ENCODE measurements at places on chromosomes 4 and X.

GRCh38 chr4:169225812-169226211 is 44.9 kb downstream of the SH3RF1 start:
- no peak for DNase-seq

GRCh38 chr4:176794651-176795050 is 1.9 kb upstream of the VEGFC start:
- DNase-seq, result no peak

- peak; percentile 31 for DNase-seq
Observed at GRCh38 chr4:101790521-101791181, at the start of gene BANK1. TSS of gene BANK1 (plus strand) at chr4:101790730. CDS start at chr4:101790881, 151 bp downstream.

- DNase-seq, result peak; percentile 55
Observed at GRCh38 chr4:67327245-67328017, 217.9 kb downstream of the CENPC start.

DNA sequence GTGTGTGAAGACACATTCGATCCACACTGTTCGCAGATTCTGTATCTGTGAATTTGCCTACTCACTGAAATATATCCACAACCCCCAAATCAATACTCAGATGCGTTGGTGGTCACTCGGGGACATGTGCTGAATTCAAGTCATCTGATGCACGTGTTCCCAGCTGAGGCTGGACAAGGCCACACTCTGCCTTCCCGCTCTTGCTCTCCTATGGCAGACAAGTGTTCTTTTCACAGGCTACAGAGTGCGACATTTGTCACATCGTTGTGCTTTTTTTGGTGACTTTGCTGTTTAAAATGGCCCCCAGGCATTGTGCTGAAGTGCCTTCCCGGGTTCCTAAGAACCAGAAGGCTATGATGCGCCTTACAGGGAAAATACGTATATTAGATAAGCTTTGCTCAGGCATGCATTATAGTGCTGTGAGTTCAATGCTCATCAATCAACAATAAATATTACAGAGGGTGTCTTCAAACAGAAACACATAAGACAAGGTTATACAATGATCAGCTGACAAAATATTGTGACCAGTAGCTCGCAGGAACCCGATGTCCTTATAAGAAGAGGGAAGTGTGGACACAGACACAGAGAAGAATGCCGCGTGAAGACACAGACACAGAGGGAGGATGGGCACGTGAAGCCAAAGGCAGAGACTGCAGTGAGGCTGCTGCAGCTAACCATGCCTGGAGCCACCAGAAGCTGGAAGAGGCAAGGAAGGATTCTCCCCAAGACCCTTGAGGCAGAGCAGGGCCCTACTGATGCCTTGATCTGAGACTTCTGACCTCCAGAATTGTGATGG is 42.0 kb downstream of the IRF2 start:
- DNase-seq, result no peak

- no peak for DNase-seq
Observed at GRCh38 chr4:86366920-86367319, 7.1 kb upstream of the MAPK10 start.

DNA sequence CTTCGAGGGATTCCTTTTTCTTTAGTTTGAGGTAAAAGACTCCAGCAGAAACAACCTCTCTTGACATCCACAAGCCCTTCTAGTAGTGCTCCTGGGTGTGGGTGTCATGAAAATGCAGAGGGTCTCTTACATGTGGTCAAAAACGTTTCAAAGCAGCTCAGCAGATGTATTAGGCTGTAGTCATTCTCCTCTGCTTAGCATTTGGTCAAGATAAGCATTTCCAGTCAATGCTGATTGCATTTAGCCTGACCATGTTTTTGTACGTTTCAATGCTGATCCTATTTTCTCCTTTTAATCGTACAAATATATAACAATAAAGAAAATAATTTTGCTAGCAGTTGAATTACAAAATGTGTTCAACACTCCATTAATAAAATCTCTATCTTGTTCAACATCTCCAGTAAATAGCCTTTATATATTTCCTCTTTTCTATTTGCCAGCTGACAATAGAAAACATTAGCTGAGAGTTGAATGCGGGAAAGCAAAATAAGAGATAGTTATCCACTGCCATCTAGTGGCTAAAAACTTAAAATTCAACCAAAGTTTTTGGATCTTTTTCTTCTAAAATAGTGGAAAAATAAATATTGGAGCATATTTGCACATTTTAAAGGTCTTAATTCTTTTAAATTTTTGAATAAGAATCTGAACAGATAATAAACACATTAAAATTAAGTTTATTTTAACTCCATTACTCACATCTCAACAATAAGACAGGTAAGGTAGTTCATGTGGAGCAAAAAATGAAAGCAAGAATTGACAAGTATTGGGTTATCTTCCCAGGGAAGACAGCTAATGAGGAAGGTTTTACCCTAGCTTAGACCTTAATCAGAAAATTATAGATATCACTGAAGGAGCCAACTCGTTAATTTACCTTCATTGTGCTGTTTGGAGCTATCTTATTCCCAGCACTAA is 15.2 kb upstream of the PACRGL start:
- peak; percentile 19 for DNase-seq

DNA sequence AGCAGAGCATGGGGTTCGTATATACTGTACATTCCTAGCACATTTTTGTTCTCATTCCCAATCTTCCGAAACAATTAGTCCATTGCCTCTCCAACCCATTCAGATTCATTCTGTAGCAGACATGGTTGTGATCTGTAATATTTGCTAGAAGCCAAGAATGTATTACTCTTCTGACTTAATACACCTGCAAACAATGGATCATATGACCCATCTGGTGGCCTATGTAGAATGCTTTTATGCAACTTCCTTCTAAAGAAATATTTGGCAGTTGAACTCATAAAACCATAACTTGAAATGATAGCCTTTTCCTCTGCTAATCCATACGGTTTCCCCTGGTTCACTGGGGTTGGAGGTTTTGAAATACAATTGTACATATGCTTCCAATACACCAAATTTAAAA is 32.8 kb upstream of the SGMS2 start:
- DNase-seq, result no peak

DNA sequence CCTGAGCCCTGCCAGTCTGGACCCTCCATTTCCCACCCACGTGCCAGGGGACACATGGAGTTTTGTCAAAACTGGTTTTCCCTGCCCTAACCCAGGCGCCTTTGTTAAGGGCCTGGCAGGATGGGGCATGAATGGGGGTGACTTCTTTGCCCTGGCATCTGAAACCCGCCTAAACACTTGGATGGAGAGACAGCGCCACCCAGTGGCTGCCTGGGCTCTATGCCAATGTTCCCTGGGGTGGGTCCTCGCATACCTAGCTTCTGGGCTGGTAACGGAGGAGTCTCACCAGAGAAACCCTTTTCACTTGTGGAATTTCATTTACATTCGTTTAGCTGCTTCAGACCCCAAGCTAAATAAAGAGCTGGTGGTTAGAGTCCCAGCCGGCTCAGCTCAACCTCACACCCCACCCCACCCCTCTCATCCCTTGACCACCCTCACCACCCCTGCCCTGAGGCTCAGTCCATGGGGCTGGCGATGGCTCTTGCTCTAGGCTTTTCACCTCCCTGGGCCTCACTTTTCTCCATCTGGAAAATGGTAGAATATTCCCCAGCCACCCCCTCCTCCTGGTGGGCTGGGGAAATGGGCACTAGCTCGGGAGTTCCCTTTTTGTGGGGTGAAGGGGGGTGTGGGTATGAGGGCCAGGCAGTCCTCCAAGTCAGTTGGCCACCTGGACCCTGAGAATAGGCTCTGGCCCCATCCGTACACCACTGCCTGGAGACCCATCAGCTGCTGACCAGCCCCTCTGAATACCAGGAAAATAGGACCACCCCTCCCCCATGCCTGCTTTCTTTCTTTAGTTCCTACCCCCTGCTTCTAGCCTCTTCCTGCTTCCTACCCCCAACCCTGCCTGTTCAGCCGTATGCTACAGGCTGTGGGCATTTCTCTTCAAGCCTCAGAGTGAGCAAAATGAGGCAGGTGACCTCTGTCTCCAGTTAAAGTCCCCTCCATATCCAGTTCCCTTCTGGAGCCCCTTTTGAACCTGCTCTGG is 57.1 kb upstream of the PJA1 start:
- DNase-seq, result peak; percentile 71

DNA sequence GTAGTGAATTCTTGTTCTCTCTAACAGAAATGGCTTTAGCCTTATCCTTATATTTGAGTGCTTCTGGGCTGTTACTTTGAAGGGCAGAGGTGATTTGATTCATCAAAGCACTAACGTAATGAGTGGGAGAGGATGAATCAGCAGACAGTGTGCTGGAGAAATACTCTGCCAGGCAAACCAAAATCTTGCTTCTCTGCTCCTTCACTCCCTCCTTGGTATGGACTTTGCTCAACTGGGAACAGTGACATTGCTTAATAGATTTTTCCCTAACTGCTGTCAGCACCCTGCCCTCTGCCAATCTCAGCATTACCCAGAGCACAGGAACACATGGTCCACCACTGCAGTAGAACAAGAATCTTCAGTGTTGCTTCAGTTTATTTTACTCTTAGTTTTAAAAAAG is 56.0 kb downstream of the PDLIM5 start:
- no peak for DNase-seq

DNA sequence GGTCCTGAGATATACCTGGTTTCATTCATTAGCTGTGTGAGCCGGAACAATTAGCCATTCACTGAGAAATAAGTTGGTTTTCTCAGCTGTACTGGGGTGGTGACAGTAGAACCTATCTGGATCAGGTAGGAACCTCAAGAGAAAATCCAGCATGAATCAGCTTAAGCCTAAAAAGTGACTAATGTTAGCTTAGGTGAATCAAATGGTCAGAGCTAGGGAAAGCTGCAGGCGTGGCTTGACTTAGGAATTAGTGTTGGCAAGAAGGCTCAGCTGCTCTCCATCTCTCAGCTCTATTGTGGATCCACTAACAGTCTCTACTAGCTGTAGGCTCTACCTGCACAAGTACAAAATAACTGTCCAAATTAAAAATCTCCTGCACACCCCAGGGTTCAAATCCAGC is 1025.5 kb downstream of the RAB28 start:
- DNase-seq, result no peak

- no peak for DNase-seq
Observed at GRCh38 chrX:148609515-148610327, 109.3 kb downstream of the AFF2 start.

DNA sequence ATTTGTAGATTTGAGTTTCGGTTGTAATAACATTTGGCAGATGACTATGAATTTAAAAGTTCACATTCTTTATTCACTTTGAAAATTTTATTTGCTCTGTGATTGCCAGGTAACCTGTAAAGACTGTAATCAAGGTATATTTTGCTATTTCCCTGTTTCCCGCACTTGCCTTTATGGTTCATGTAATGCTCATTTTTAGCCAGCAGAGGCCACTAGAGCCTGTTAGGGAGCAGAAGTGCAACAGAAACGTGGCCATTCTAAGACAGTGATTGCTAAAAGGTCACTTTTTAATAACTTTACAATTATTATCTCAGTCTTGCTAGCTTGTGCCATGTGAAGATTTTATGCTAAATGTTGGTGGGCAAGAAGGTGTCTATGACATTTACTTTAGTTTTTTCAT is 12.4 kb downstream of the YIPF6 start:
- peak; percentile 53 for DNase-seq

DNA sequence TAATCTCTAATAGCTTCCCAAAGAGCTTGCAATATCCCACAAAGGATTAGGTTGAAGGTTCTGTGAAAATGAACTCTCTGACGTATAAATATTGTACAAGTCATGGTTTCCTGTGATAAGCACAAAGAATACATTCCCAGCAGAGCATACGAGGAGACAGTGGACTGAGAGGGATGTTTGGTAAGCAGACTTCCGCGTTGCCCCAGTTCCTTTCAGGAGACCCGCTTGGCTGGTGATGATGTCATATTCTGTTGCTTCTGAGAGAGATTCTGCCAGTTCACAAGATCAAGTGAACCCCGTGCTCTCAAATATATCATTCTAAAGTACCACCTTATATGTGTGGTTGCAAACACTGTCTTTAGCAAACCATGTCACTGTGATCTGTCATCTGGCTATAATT is 323.9 kb upstream of the CASK start:
- DNase-seq, result no peak

DNA sequence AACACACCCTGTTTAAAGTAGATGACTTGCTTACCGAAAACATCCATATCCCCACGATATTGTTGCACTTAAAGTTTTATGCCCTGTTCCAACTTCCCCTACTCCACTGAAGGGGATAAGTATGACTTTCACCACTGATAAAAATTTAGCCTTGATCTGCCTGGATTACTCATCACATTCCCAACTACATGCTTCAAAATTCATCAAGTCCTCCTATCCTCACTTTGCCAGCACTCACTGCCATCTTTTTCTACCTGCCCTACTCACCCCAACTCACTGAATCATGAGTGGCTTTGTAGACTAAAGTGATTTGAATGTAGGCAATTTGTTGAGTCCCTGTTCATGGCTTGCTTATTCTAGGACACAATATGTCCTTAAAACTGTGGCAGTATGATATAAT is 12.2 kb upstream of the GPRIN3 start:
- no peak for DNase-seq

GRCh38 chr4:170884969-170885570 is 795.3 kb upstream of the AADAT start:
- no peak for DNase-seq

DNA sequence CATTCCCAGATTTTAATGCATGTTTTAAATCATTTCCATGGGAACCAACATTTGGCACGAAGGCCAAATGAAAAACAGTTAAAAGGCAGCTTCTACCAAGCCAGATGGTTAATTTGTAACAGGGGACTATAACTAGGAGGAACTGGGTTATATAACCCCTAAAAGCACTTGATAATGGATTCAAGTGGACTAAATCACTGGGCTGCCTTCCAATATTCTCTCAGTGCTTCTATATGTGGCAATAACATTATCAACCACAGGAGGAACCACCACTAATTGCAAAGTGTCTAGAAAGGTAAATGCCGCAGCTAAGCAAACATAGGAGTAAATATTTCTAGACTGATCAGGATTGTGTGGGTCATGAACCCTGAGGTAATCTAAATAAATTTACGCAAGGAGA is 391.5 kb downstream of the UBE2NL start:
- DNase-seq, result no peak

DNA sequence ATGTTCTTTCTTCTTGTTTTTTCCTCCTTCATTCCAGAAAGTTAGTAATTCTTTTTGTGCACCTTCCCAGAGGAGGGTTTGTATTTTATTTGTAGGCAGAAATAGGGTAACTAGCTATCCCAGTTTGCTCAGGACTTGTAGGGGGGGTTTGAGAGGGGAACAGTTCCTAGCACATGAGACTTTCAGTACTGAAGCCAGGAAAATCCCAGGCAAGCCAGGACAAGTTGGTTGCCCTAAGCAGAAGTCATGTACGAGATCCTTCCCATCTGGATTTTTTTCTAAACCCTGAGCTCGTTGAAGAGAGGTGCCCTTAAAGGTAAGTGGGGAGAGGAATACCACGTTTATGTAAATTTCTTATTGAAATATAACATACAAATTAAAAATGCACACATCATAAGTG is 15.6 kb upstream of the TAB3 start:
- DNase-seq, result no peak

- peak; percentile 31 for DNase-seq
Observed at GRCh38 chr4:186104114-186104889, at the start of gene FAM149A. TSS of gene FAM149A (plus strand) at chr4:186104704.

DNA sequence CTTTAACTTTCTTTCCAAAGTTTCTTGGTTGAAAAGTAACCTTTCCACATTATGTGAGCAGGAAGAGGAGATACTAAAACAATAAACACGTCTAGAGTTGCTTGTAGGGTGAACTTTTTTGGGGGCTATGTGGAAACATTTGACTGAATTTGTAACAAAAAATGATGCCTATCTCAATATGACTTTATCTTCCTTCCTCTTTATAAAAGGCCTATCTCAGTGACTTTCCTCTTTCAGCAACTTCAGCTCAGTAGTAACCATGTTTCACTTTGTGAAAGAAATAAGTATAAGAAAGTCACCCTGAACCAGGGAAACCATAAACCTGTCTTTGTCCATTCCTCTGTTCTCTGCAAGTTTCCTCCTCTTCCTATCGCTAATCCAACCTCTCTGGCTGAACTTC is 124.7 kb upstream of the TMEM164 start:
- DNase-seq, result no peak

GRCh38 chrX:141642979-141643378 is 53.5 kb downstream of the SPANXA2 start:
- no peak for DNase-seq

All from CD4-positive, alpha-beta T cell treated with Interleukin-12 subunit alpha and Interleukin-12 subunit beta, for 1 hour (primary cell).